Activated CD4-positive, alpha-beta T cell treated with anti-CD3 and anti-CD28 coated beads for 36 hours (primary cell): ENCODE measurements at places on chromosomes 5 and 9. TPM values are rescaled to one million over a fixed set of nuclear protein-coding genes. Genes with fewer than 3 reads are reported as not detected.

DNA sequence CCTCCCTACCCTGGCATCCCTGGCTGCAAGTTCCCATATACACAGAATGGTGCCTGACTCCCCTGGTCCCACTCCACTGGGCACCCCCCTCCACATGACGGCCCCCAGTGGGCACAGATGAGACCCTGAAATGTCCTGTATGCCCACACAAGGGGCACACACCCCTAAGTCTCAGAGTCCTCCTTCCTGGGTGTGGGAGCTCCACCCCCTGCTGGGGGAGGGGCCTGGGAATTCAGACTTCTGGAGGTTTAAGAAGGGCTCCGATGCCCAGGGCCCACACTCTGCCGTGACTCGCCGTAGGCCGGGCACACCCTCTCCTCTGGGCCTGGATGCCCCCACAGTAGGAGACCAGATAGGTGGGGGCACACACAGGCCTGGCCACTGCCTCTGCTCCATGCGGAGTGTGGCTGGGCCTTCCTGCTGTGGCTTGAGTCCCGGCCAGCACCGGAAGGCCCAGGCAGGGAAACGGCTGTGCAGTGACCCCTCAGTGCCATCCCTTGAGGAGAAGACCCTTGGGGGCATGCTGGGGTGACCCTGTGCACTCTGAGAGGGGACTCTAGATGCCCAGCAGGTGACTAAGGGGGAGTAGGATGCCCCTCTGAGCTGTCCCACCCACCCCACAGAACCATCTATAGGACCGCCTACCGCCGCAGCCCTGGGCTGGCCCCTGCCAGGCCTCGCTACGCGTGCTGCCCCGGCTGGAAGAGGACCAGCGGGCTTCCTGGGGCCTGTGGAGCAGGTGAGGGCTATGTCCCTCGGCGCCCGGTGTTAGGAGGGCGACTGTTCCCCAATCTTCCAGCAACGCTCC is 6.5 kb downstream of the EGFL7 start:
- H3K4me1 ChIP-seq = peaks cover 5% of the 10 kb centered on the region
- no peak overlapping the region for H3K4me3 ChIP-seq
- no peak overlapping the region for H3K27ac ChIP-seq
- no peaks in the 10 kb centered on the region for H3K36me3 ChIP-seq
- peak; percentile 37 for DNase-seq

CAVIN4 gene
- 0.16 TPM for total RNA-seq

GRCh38 chr9:136726118-136726517 is 13.7 kb downstream of the DIPK1B start:
- peak overlapping the region; percentile 100 for H3K4me3 ChIP-seq
- H3K27me3 ChIP-seq = no peaks in the 10 kb centered on the region
- no peak for DNase-seq

GRCh38 chr5:39394946-39395345 is 29.8 kb downstream of the DAB2 start:
- DNase-seq = no peak
- no peak overlapping the region for H3K4me3 ChIP-seq
- H3K4me1 ChIP-seq = peaks cover 4% of the 10 kb centered on the region
- H3K27ac ChIP-seq = no peak overlapping the region
- H3K36me3 ChIP-seq = no peaks in the 10 kb centered on the region
- no peaks in the 10 kb centered on the region for H3K27me3 ChIP-seq

AJM1 gene
- total RNA-seq = 4.3 TPM

DNA sequence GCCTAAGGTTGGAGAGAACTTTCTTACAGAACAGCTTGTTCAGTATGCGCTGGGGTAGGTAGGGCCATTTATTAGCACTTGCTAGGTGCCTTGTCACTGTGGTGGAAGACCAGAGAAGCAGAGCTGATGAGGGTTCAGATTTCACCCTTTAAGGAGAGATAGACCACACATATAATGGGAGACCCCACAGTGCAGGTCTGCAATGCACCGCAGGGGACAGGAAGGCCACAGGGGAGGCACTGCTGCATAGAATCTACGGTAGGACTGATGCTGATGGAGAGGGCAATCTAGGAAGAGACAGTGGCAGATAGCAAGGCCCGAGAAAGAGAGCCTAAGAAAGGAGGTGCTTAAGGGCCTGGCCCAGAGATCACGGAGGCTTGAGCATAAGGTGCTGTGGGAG is 64.2 kb downstream of the PTPDC1 start:
- no peak for DNase-seq
- no peaks in the 10 kb centered on the region for H3K36me3 ChIP-seq
- peaks cover under 1% of the 10 kb centered on the region for H3K4me1 ChIP-seq
- no peaks in the 10 kb centered on the region for H3K27me3 ChIP-seq
- no peak overlapping the region for H3K4me3 ChIP-seq
- no peak overlapping the region for H3K27ac ChIP-seq

GRCh38 chr5:55577353-55578060 is 42.7 kb upstream of the PLPP1 start:
- no peak overlapping the region for H3K4me3 ChIP-seq
- no peak for DNase-seq
- peaks cover 21% of the 10 kb centered on the region for H3K4me1 ChIP-seq
- H3K27me3 ChIP-seq = no peaks in the 10 kb centered on the region
- no peak overlapping the region for H3K27ac ChIP-seq

- no peak overlapping the region for H3K27ac ChIP-seq
- H3K4me1 ChIP-seq = no peaks in the 10 kb centered on the region
- peaks cover 2% of the 10 kb centered on the region for H3K27me3 ChIP-seq
Observed at GRCh38 chr5:36596756-36597155, 9.7 kb upstream of the SLC1A3 start.

DNA sequence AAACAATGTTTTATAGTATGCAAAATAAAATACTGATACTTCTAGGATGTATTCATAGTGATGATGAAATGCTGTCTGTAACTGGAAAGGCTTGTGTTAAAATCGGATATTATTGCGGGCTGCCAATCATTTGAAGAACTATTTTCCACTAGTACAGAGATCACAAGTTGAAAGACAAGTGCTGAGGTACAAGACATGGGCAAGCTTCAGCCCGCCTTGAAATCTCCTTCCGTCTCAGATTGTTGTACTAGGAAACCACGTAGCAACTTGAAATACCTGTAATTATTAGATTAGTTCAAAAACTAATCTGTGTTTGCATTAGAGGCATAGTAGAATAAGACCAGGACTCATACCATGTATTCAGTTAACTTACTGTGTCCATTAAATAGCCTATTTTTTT is 218.2 kb downstream of the ARHGEF28 start:
- DNase-seq = no peak
- no peaks in the 10 kb centered on the region for H3K4me1 ChIP-seq
- no peak overlapping the region for H3K4me3 ChIP-seq
- H3K27me3 ChIP-seq = peaks cover 9% of the 10 kb centered on the region

ADGRV1 gene
- total RNA-seq = 0.02 TPM

- no peaks in the 10 kb centered on the region for H3K27me3 ChIP-seq
- no peak for DNase-seq
Observed at GRCh38 chr9:16884952-16885513, 14.6 kb upstream of the BNC2 start.

GRCh38 chr9:93093127-93093876 is 2.7 kb upstream of the CARD19 start:
- H3K4me3 ChIP-seq = peak overlapping the region; percentile 30
- DNase-seq = peak; percentile 45
- H3K36me3 ChIP-seq = peaks cover 32% of the 10 kb centered on the region
- H3K27ac ChIP-seq = peak overlapping the region; percentile 98
- H3K27me3 ChIP-seq = no peaks in the 10 kb centered on the region
